ENCODE measurements at places on chromosomes 13 and 19.

- DNase-seq = no peak
Observed at GRCh38 chr13:87122551-87122950, 548.6 kb upstream of the SLITRK5 start.

DNA sequence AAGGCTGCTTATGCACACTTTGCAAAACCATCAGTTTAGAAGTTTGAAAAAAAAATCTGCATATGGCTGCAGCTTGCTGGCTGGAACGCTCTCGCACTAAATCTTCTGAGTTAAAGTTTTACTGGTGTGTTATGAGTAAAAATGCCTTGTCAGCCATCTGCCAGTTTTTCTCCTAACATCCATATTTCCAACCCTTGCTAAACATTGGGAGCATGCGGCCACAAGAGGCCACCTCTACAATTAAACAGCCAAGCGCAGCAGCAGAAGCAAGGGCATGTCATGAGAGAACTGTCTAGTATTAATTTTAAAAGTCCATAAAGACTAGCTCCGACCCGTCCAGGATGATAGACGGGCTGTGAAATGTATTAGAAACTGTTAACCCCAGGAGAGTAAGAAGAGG, 248.3 kb downstream of the TSHZ3 start:
- no peak for DNase-seq

DNA sequence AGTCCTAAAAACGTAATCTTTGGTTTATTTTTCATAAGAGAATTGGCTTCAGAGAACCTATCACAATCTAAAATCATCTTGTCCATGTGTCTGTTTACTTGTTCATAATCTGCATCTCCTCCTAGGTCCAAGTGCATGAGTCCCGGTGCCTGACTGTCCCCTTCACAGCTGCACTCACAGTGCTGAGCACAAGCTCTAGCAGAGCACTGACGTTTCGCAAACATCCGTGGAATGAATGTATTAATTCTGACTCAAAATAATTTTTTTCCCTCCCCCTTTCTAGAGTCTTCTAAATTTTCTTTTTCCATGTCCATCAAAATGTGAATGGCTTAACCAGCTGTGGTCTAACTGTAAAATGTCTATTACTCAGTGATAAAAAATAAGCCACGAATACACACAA, 245.5 kb upstream of the TSHZ3 start:
- no peak for DNase-seq

GRCh38 chr13:83470133-83470797, 412.0 kb downstream of the SLITRK1 start:
- no peak for DNase-seq

DNA sequence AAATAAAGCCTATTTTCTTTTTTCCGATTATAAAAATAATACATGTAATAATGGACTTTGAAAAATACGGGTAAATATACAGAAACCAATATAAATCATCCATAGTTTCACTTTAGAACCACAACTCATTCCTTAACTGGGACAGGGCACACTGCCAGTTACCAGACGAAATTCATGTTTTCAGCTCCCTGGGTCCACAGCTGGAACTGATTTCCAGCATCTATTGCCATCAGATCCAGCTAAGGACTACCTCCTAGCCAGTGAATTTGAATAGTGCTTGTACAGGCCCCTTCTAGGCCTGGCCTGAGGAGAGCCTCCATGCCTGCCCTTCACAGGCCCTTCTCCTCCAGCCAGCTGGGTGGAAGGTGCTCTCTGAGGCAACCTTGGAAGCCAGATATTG, 30.0 kb upstream of the ATP12A start:
- no peak for DNase-seq

- DNase-seq = no peak
Observed at GRCh38 chr13:64591971-64592370, 2638.2 kb downstream of the PCDH9 start.

GRCh38 chr13:110352735-110353134, 45.7 kb downstream of the COL4A2 start:
- DNase-seq = no peak

DNA sequence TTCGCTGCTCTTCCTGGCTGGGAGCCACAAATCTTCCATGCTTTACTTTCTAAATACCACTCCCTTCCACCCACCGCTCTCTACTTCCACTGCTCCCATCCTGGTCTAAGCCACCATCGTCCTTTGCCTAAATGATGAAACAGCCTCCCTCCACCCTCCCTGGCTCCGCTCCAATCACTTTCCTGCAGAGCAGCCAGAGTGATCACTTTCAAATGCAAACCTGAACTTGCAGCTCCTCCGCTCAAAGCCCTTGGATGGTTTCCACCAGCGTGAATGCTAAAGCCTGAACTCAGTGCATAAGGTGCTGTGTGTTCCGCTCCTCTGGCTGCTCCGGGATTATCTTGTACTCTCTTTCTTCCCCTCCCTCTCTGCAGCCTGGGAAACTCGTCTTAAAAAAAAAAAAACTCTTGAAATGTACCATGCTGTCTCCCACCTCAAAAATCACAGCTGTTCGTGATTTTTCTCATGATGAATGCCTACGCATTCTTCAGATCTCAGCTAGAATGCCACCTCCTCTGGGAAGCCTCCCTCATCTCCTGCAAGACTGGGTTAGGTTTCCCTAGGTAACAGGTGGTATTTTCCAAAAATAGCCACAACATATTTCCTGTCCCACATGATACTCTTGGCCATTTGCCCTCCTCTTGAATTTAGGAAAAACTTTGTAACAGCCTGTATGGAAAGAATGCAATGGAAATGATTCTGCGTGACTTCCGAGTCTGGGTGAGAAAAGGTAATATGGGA, 3.7 kb upstream of the SIN3B start:
- peak; percentile 85 for DNase-seq

DNA sequence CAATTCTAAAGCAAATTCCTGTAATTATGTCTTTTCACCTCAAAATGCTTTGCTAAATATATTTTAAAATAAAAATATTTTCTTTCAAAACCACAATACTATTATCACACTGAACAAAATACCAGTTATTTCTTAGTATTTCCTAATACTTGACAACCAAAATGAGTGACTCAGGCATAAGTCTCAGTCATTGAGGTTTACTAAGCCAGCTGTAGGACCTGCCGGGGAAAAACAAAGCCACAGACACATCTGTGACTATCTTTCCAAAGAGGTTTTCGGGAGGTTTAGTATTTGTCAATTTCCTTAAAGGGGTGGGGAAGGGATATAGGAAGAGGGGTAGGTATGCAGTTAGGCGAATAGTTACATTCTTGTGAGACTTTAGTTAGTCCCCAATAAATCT, 3.2 kb upstream of the ZNF235 start:
- DNase-seq = no peak

GRCh38 chr19:46839752-46840497, 10.7 kb downstream of the AP2S1 start:
- DNase-seq = no peak

DNA sequence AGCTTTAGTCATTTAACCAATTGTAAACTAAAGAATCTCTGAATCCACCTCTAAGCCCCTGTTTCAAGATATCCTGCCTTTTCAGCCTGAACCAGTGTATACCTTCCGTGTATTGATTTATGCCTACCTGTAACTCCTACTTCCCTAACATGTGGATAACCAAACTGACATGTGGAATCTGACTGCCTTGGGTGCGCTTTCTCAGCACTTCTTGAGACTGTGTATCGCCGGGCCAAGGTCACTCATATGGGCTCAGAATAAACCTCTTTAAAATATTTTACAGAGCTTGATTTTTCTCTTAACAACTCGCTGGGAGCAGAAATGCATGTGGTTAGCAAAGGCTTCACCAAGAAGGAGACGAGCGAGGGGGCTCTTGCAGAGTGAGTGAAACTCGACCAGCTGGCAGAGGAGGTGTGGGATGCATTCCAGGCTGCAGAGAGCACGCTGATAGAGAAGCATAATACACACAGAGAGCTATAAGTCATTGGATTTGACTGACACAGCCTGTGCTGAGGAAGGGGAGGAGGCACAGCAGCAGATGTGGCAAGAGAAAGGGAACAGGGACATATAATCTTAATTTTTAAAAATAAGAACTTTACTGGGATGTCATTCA, 268.2 kb upstream of the MAB21L1 start:
- no peak for DNase-seq

GRCh38 chr13:33167491-33167890, 118.1 kb downstream of the STARD13 start:
- DNase-seq = no peak

DNA sequence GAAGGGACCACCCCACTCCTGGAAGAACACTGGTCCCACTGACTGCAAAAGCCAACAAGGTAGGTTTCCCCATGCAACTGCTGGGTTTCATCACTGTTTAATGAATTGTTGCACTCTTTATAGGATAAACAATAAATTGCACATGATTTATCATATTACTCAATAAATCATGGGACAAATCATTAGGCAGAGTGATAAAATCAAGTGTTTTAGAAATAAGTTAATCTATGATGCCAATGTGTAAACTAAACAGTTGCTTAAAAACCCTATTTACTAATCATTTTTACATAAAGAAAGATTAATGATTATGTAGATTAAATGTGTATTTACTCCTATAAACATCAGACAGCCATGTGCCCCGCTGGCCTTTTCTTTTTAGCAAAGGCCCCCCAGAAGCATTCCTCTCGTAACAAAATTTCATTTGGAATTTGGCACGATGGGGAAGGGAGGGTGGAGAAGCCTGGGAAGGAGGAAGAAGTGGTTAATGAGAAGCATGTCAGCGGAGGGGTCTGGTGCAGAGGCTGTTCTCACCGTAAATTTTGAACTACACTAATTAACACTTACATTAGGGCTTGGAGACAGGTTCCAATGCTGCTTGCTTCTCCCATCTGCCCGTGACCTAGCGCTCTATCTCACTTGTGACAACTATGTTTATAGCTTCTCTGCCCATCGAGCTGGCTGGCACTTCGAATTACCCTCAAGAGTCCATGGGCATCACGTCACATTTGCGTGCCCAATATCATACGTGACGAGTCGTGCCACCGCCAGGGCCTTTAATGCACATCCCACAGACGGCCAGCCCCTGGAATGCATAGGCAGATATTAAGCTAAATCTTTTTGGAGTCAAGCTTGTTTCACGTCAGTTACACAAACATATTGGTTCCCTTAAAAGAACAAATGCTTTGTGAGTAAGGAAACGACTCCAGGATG, 357.7 kb upstream of the TSHZ3 start:
- no peak for DNase-seq

- no peak for DNase-seq
Observed at GRCh38 chr19:32646556-32646955, 28.4 kb downstream of the ANKRD27 start.

DNA sequence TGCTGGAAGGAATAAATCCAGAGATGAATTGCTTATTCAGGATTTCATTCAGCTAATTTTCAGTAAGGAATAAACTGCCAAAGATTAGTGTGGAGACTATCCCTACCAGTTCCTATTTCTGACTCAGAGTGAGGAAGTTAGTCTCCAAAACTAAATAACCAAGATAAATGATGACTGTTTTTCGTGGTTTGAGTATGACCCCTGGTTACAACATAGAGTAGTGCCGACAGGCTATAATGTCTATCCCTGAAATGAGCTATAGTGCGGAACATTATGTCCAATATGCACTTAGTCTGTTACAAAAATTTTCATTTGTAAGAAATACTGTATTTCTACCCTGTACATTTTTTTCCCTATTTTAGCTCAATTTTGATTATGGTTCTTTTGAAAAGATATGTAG, 51.4 kb downstream of the NBEA start:
- no peak for DNase-seq

- peak; percentile 85 for DNase-seq
Observed at GRCh38 chr19:14517840-14518505, at the start of gene DNAJB1. TSS of gene DNAJB1 (minus strand) at chr19:14518397. CDS start at chr19:14518349, 48 bp downstream.

GRCh38 chr19:33809960-33810359, 13.3 kb downstream of the KCTD15 start:
- DNase-seq = no peak

DNA sequence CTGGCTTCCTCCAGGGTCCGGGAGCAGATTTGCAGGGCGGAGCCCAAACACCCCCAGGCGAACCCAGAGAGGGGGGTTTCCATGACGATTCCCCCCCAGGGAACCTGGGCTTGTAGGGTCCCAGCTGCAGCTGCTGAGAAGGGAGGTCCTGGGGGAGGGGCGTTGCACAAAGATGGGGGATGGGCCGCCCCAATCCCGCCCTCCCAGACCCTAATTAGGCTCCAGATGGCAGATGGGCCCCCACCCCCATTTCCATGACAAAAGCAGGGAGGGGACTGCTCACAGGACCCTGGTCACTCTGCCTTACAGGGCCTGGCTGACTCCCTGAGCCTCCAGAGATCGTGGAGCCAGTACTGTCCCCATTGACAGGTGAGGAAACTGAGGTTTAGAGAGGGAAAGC, 15.2 kb downstream of the ELAVL3 start:
- DNase-seq = no peak

GRCh38 chr19:1528596-1529429, 4.9 kb downstream of the PLK5 start:
- DNase-seq = no peak

DNA sequence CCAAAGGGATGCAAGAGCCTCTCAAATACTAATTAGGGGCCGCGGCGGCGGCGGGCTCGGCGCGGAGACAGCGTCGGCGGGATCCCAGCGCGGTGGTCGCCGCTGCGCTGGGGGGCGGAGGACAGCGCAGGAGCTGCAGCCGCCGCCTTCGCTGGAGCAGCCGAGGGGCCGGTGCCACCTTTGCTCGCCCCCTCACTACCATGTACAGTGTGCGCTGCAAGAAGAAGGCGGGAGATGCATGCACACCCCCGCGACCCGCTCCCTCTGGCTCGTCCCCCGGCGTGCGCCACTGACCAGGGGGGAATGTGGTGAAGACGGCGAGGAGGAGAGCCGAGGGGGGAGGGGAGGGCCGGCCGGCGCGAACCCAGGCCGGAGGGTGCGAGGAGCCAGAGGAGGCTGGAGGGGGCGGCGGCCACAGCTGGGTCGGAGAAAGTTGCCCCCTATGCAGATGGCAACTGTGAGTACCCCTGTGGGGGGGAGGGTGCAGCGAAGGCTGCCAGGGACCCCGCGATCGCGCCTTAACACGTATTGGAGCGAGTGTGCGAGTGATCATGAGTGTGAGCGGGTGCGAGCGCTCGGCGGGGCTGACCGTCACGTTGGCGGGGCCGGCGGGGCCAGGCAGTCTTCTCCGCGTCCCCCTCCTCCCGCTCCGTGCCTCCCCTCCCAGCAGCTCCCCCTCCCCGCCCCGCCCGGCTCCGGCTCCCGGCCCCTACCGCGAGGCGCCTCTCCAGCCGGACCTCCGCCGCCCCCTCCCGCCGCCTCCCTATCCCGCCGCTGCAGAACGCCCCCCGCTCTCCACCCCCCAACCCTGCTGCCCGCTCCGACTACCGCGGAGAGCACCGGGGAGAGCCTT, 808 bp downstream of the SLITRK5 start:
- peak; percentile 43 for DNase-seq

- no peak for DNase-seq
Observed at GRCh38 chr13:45674908-45675307, 27.2 kb upstream of the CBY2 start.

DNA sequence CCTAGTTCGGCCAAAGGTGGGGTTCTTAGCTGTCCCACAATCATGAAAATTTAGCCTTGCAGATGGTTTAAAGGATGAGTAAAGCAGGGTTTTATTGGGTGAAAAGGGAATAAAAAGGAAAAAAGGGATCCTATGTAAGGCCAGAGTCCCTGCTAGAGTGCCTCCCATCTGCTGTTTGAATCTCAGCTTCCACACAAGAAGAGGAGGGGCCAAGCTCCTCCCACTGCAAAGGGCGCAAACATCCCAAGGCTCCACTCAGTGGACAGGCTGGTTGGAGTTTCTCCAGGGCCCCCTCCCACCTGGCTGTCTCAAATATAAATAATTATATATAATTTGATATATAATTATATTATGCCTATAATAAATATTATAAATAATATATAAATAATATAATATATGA, 1272.1 kb upstream of the PCDH20 start:
- DNase-seq = no peak
